ENCODE measurements at places on chromosomes 12 and 14.

DNA sequence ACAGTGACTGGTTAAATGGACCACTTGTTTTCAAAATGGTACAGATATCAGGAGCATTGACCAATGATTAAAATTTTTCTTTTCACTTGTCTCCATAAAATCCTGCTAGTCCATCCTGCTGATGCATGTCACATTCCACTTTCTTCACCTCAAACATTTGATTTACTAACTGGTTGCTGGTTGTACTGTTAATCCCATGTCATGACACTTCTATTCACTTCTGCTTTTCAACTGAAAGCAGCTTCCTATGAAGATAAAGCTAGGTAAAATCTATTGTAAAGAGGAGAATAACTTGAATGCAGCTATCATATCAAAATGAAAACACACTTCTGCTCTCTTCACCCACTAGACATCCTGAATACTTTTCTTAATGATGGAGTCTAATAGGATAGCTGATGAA lies 149.6 kb upstream of the OTX2 start:
- no peak for DNase-seq

DNA sequence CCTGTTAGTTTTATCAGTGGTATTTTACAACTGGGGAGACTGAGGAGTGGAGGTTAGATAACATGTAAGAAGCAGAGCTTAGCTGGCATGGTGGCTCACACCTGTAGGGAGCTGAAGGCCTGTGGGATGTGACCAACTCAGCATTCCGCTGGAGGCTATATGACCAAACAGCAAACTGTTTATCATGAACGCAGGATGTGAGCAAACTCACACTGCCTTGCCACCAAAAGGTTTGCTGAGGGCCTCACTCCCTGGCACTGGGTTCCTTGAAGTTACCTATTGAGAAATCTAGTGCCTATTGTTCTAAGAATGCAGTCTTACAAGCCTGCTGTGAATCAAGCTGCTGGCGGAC lies 23.4 kb downstream of the JKAMP start:
- DNase-seq = no peak

DNA sequence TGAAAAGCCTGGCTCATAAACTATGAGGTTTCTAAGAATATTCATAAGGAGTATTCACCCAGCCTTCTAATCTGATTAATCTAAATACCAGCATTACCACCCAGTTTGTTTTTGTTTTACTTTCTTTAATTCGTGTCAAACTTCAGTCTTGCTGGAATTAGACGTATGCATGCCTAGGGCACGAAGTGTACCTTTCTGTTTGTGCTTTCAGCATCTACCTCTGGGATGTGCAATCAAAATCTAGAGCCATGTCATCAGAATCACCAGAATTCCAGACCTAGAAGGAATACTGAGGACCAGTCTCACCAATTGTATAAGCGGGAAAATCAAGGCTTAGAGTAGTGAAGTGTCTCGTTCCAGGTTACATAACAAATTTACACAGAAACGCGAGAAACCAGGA lies 57.3 kb downstream of the KITLG start:
- no peak for DNase-seq

GRCh38 chr14:77473921-77474320 lies 16.0 kb downstream of the AHSA1 start:
- DNase-seq = no peak

- DNase-seq = no peak
Measured at GRCh38 chr12:115758183-115758582, 519.3 kb downstream of the MED13L start.

- no peak for DNase-seq
Measured at GRCh38 chr14:94161981-94162380, 12.1 kb upstream of the PPP4R4 start.
